Aorta (tissue), 5 donors: ENCODE measurements at places on chromosomes 11 and 22.

DNA sequence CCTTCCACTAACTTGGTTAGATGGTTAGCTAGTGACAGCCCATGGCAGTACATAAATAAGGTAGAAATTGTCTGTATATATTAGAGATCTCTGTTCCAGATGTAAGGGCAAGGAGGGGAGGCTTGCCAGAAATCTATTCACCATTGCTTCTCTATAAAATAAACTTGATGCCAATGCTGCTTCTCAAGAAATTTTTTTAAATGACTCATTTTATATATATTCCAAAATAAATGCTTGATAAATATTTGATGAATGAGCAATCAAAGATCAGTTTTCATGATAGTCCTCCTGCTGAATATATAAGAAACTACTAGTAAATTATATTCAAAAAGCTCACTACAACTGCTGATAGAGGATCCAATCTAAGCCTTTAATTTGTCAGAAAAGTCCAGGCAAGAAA, 710.6 kb upstream of the CCDC179 start:
- H3K36me3 ChIP-seq: no peaks in the 10 kb centered on the region
- H3K4me3 ChIP-seq: no peak overlapping the region
- no peaks in the 10 kb centered on the region for H3K27me3 ChIP-seq
- no peak overlapping the region for H3K27ac ChIP-seq
- DNase-seq: no peak

DNA sequence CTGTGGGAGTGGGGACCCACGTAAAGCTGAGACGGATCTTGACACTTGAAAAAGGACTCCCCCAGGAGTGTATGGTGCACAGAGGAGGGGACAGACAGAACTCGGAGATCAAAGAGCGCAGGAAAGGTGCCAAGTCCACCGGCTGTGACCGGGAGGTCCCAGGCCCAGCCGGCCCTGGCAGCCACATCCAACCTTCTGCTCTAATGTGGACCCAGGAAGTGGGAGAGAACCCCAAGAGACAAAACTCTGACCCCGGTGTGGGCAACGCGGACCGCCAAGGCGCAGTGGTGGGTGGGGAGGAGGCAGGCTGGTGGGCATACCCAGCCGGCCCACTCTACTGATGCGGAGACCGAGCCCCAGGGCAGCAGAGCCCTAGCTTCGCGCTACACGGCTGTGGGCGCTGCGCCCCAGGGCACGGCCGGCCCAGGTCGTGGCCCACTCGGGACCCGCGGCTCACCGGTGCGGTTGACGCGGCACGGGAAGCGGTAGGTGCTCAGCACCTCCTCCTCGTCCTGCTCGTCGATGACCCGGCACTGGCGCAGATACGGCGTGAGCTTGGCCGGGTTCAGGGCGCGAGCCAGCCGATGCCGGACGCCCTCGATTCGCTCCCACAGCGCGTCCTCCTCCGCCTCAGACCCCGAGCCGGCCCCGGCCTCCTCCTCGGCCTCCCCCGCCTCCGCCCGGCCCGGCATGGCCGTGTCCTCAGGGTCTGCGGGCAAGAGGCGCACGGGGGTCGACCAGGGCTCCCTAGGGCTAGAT, 527 bp downstream of the CARD10 start:
- DNase-seq: no peak
- no peak overlapping the region for H3K27ac ChIP-seq
- no peaks in the 10 kb centered on the region for H3K4me1 ChIP-seq
- H3K36me3 ChIP-seq: no peaks in the 10 kb centered on the region
- H3K27me3 ChIP-seq: no peaks in the 10 kb centered on the region
- H3K4me3 ChIP-seq: peak overlapping the region; percentile 72

GRCh38 chr11:126978165-126978564, 22.4 kb downstream of the KIRREL3 start:
- H3K27me3 ChIP-seq: no peaks in the 10 kb centered on the region
- DNase-seq: no peak
- no peak overlapping the region for H3K4me3 ChIP-seq
- H3K36me3 ChIP-seq: no peaks in the 10 kb centered on the region
- no peak overlapping the region for H3K27ac ChIP-seq

GRCh38 chr11:4642043-4642442, 1.7 kb upstream of the OR51E1 start:
- no peak overlapping the region for H3K4me3 ChIP-seq
- no peaks in the 10 kb centered on the region for H3K27me3 ChIP-seq
- H3K36me3 ChIP-seq: no peaks in the 10 kb centered on the region
- H3K4me1 ChIP-seq: no peaks in the 10 kb centered on the region
- DNase-seq: no peak

DNA sequence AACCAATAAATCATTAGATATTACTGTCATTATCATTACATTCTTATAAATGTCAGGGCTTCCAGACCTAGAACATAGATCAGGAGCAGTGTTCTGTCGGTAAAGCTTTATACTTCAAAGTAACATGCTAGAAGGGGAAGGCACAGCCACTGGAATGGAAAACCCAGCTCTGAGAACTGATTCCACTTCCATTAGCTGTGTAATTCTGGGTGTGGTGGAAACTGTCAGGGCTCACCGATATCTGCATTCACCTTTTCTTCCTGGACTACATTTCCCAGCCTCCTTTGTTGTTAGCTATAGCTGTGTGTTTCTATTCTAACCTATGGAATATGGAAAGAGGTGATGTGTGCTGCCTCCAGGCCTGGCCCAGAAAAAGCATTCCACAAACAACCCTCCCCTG, 585.8 kb downstream of the BUD13 start:
- no peak overlapping the region for H3K4me3 ChIP-seq
- H3K36me3 ChIP-seq: no peaks in the 10 kb centered on the region
- no peak for DNase-seq
- no peak overlapping the region for H3K27ac ChIP-seq
- H3K27me3 ChIP-seq: no peaks in the 10 kb centered on the region

DNA sequence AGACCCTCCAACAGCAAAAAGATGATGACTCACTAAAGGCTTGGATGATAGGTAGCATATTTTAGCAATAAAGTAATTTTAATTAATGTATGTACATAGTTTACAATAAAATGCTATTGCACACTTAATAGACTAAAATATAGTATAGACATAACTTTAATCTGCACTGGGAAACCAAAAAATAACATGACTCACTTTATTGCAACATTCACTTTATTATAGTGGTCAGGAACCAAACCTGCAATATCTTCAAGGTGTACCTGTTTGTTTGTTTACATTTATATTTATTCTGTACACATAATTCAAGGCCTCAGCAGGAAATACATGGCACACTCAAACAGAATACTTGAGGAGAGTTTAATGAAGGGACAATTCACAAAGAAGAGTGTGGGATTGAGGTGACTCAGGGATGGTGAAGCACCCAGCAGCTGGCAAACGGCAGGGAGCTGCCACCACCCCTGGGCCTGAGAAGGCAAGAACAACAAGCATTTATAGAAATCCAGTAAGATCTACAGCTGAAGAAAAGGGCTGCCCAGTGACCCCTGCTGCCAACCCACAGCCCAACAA, 51.5 kb upstream of the POU2AF2 start:
- no peak overlapping the region for H3K27ac ChIP-seq
- no peaks in the 10 kb centered on the region for H3K4me1 ChIP-seq
- peaks cover 2% of the 10 kb centered on the region for H3K27me3 ChIP-seq
- no peak overlapping the region for H3K4me3 ChIP-seq
- H3K36me3 ChIP-seq: peaks cover 3% of the 10 kb centered on the region
- DNase-seq: no peak

GRCh38 chr11:35327829-35328228, 91.5 kb downstream of the SLC1A2 start:
- no peak overlapping the region for H3K27ac ChIP-seq
- no peak overlapping the region for H3K4me3 ChIP-seq
- DNase-seq: no peak
- no peaks in the 10 kb centered on the region for H3K36me3 ChIP-seq
- H3K4me1 ChIP-seq: no peaks in the 10 kb centered on the region

DNA sequence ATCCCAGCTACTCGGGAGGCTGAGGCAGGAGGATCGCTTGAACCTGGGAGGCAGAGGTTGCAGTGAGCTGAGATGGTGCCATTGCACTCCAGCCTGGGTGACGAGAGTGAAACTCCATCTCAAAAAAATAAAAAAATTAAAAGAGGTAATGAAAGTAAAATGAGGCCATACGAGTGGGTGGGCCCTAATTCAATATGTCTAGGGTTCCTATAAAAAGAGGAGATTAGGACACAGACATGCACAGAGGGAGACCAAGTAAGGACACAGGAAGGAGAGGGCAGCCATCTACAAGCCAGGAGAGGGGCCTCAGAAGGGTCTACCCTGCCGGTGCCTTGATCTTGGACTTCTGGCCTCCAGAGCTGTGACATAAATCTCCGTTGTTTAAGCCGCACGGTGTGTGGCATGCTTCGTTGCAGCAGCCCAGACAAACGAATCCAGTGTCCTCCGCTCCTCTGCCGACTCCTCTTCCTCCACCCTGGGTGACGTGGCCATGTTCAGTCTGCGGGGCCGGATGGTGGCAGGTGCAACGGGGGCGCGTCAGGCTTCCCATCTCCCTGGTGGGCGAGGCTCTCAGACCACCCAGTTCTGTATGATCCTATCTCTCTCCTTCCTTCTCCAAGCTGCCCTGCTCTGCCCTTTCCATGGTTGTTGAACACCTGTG, 51.6 kb upstream of the PARVG start:
- no peaks in the 10 kb centered on the region for H3K4me1 ChIP-seq
- H3K27ac ChIP-seq: no peak overlapping the region
- no peaks in the 10 kb centered on the region for H3K36me3 ChIP-seq
- no peak overlapping the region for H3K4me3 ChIP-seq

DNA sequence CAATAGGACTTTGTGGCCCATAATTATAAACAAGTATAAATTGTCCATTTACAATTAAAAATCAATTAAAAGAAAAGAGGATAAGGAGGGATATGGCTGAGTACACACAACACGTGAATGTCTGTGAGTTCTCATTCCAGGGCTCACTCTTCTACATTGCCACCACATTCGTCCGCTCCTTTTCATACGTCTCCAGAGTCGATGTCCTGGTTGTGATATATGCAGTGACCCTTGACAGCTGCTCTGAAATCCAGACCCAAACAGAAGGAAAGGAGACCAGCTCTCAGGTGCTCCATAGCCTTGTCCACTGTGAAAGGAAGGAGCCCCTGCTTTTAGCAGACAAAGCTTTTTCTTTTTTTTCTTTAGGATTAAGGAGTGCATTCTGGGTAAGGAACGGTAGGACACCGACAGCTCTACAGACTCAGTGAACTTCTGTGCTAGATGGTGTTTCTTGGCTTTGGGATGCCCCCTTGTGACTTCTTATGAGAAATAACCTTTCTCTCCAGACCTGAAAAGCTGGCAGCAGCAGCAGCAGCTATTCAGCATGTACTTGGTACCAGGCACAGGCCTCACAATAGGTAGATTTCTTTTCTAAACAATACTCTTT, 19.7 kb upstream of the DNAJB13 start:
- H3K27me3 ChIP-seq: no peaks in the 10 kb centered on the region
- no peak overlapping the region for H3K4me3 ChIP-seq
- no peaks in the 10 kb centered on the region for H3K36me3 ChIP-seq
- DNase-seq: no peak
- no peaks in the 10 kb centered on the region for H3K4me1 ChIP-seq
- H3K27ac ChIP-seq: no peak overlapping the region

GRCh38 chr11:29027436-29027835, 919.2 kb downstream of the METTL15 start:
- H3K27me3 ChIP-seq: no peaks in the 10 kb centered on the region
- H3K27ac ChIP-seq: no peak overlapping the region
- DNase-seq: no peak
- no peaks in the 10 kb centered on the region for H3K36me3 ChIP-seq
- no peak overlapping the region for H3K4me3 ChIP-seq

DNA sequence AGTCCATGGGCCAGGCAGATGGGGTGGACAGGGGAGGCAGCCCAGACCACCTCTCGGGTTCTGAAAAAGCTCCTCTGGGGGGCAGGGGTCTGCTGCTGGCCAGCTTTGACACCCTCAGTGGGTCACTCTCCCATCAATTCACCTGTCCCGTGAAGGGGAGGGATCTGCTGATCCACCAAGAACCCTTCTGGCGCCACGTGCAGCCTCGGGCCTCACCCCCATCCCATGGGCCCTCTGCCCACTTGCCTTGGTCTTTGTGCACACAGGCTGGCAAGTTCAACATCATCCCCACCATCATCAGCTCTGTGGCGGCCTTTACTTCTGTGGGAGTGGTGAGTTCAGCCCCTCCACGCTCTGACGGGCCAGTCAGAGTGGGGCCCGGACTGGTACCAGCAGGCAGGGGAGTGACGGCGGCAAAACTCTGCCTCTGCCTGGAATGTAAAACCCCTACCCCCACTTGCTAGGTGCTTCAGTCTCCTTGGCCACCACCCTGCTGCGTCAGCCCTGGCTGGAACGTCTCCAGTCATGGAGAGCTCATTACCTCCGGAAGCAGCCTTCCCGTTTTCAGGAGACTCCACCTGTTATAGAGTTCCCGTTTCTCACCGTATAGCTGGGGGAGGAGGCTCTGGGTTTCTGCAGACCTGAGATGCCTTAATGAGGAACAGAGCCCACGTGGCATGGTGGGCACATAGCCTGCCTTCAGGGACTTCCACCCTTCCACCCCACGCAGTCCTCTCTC, 12.7 kb downstream of the PRG3 start:
- no peak for DNase-seq
- no peaks in the 10 kb centered on the region for H3K36me3 ChIP-seq

GRCh38 chr11:76120513-76121101, 85.7 kb downstream of the WNT11 start:
- no peaks in the 10 kb centered on the region for H3K27me3 ChIP-seq
- peaks cover 5% of the 10 kb centered on the region for H3K4me1 ChIP-seq
- H3K36me3 ChIP-seq: no peaks in the 10 kb centered on the region
- H3K27ac ChIP-seq: no peak overlapping the region
- H3K4me3 ChIP-seq: no peak overlapping the region
- no peak for DNase-seq

DNA sequence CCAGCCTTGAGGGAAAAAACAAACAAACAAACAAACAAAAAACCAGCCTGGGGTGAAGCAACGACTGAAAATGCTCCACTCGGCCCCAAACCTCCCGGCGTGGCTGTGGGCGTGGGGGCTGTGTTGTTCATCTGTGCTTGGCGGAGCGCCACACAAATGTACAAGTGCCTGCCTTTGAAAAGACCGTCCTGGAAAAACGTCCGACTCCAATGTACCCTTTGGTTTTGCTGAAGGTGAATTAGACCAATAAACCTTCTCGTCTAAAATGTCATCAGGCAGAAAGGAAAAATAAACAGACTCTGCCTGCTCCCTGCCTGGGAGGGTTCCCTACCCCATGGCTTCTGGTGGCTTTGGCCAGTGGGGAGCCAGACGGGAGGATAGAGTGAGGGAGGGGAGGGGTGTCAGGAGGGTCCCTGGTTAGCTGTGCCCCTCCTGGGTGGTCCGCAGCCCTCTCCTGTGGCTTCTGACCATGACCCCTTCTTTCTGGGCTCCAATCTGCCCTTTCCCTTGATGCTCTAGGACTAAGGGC, 93.9 kb downstream of the TRMU start:
- H3K27me3 ChIP-seq: no peaks in the 10 kb centered on the region
- H3K36me3 ChIP-seq: no peaks in the 10 kb centered on the region
- no peak for DNase-seq
- no peak overlapping the region for H3K27ac ChIP-seq

GRCh38 chr11:34068111-34068510, 16.6 kb downstream of the CAPRIN1 start:
- H3K27me3 ChIP-seq: no peaks in the 10 kb centered on the region
- DNase-seq: no peak
- peaks cover 1% of the 10 kb centered on the region for H3K36me3 ChIP-seq
- H3K4me3 ChIP-seq: no peak overlapping the region

GRCh38 chr11:12212174-12212820, 101.9 kb downstream of the MICAL2 start:
- H3K36me3 ChIP-seq: peaks cover 26% of the 10 kb centered on the region
- H3K27ac ChIP-seq: peak overlapping the region; percentile 32
- DNase-seq: no peak
- H3K27me3 ChIP-seq: no peaks in the 10 kb centered on the region
- no peak overlapping the region for H3K4me3 ChIP-seq
